ENCODE measurements at places on chromosomes 6 and 20.

- DNase-seq, result no peak
These were observed 157.6 kb downstream of the SH3BGRL2 start for GRCh38 chr6:79788756-79789155.

DNA sequence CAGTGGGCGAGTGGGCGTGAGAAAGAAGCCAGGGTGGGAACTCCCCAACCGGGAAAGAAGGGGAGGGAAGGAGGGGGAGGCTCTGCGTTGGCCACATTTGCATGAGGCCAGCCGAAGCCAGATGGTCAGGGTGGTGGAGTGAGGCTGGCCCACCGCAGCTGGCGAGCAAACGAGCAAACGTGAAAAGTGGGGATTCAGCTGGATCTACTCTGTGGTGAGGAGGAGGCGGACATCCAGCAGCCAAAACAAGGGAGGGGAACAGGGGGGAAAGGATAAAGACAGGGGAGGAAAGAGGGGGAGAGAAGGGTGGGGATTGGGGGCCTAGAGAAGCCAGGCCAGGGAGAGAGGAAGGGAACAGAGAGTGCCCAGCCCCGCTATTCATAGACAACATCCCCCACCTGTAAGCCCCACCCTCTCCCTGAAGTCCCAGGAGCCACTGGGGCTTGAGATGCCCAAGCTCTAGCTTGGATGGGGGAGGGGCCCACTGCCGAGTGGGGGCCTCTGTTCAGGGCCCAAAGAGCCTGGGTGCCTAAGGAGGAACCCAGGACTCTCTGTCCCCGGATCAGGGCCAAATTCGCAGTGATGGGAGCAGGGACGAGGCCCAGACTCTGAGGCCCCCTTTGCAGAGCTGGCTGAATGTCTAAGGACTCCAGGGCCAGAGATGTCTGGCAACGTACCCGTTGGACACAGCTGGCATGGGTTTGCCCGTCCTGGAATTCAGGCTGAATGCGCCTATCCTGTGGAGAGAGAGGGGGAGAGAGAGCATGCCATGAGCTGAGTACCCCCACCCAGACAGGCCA is 45.1 kb downstream of the CPNE5 start:
- DNase-seq, result no peak

GRCh38 chr20:34215711-34216381 is 25.4 kb upstream of the ASIP start:
- DNase-seq, result peak; percentile 87

DNA sequence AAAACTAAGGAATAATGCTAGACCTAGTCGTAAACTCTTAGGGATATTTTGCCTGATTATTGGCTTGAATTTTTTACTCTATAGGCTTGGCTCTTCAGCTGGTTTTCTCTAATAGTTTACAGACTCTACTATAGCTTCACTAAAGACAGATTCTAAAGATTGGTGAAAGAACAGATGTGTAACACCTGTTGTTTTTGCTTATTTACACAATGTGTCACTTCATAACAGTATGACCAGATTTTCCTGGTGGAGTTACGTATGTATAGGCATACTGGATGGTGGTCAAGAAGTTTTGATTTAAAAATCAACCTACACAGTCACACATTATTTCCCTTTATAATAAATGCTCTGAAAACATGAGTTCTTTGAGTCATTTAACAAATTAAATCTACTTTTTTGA is 4.8 kb downstream of the COL19A1 start:
- DNase-seq, result no peak

DNA sequence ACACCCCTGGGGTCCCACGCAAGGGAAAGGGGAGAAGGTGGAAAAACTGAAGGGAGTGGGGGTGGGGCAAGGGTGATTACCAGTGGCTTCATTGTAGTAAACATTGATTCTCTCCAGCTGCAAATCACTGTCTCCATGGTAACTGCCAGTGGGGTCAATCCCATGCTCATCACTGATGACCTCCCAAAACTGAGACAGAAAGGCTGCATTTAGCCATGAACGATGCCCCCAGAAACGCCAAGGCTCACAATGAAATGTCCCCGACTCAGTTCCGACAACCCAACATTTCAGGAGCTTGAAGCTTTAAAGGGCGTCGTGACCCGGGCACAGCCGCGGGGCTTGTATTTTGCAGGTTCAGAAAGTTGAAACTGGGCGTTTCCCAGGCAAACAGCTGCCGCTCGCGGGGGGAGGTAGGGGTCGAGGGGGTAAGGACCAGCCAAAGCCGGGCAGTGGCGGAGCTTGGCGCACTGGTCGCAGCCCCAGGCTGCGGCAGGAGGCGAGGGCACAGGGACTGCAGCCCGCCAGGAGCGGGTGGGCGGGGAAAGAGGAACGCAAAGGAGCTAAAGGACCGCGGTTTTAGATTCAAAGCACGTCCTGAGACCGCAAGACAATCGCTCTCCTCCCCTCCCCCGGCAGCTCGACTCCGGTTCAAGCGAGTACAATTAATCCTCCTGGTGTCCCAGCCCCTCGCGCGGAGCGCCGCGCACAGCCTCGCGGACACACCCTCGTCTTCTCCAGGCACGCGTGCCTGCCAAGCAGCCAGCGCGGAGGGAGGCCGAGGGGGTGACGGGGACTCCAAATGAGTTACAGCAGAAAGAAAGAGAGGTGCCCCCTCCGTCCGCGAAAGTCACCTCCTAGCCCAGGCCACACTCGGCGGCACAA is 731 bp downstream of the TUBB2B start:
- peak; percentile 38 for DNase-seq

DNA sequence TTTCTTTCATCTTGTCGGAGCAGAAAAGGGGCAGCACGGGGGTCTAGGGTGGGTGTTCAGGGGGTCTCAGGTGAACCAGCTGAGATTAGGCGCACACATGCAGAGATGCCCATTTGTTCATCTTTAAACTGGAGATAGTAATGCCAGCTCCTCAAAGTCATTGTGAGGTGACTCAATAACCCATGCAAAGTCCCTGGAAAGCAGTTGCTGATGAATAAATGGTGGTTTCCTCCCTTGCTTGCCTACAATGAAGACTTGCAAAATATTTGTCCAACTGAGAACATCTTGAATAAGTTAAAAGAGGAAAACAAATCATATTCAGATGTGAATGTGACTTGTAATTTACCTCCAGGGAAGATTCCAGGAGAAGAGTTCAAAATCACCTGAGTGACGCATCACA is 206.9 kb downstream of the LY86 start:
- no peak for DNase-seq

DNA sequence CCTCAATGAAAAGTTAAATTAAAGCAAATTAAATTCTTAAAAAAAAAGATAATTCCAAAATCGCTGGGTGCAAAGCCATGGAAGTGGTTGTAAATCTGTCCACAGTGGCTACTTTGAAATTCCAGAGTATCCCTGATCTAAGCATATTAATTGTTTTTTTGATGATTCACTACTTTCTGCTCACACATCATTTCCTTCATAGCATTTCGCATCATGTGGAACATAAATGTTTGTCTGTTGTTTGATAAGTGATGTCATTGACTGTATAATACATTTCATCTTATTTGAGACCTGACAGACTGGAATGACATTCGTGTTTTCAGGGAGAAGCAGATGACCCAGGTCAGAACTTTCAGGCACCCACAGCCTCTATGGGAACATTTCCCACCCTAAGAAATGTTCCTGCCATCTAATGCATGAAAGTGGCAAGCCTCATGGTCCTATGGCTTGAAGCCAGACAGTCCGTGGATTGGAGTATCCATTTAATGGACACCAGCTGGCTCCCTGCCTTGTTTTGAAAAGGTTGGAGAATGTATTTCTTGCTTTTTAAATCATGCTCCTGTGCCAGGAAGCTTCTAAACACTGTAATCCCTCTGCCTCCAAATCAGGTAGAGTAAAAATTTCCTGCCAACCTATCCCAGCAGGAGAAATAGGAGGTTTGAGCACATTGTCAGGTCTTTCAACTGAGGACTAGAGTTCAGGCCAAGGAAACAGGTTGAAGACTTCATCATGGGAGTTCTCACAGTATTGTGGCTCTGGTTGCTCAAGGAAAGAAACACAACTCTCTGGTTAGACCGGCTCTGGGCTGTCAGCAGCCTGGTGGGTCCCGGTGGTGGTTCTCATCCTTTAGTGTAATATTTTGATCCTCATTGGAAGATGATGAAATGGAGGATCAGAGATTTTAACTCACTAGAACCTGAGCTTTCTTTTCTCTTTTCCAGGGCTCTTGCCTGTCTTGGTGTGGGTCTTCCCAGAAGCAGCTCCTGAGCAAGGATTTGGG is 157.9 kb downstream of the SLC24A3 start:
- DNase-seq, result no peak

GRCh38 chr6:119181046-119181445 is 102.6 kb upstream of the FAM184A start:
- no peak for DNase-seq

DNA sequence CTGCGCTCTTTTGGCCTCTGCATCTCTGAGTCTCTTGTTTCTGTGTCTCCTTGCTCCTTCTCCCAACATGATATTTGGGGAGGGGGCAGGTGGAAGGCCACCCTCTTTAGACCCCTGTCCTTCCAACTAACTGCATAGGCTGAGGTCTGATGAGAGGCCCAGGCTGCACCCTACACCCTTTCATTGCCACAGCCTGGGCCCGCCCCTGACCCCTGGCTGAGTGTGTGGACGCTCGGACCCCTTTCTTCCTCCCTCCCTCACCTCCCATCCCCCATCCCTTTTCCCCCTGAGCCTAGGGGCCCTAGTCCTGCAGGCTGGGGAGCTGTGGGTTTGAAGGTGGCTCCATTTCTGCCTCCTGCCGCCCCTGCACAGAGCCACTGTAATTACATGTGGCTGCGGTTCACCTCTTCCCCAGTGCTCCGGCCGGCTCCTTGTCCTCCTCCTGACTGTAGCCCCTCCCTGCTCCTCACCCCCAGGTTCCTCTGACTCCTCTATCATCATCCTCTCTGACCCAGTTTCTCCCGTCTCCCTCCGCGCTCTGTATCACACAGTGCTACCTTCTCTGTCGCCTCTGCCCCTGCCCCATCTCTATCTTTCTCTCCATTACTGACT is 6.8 kb downstream of the MDFI start:
- DNase-seq, result no peak

DNA sequence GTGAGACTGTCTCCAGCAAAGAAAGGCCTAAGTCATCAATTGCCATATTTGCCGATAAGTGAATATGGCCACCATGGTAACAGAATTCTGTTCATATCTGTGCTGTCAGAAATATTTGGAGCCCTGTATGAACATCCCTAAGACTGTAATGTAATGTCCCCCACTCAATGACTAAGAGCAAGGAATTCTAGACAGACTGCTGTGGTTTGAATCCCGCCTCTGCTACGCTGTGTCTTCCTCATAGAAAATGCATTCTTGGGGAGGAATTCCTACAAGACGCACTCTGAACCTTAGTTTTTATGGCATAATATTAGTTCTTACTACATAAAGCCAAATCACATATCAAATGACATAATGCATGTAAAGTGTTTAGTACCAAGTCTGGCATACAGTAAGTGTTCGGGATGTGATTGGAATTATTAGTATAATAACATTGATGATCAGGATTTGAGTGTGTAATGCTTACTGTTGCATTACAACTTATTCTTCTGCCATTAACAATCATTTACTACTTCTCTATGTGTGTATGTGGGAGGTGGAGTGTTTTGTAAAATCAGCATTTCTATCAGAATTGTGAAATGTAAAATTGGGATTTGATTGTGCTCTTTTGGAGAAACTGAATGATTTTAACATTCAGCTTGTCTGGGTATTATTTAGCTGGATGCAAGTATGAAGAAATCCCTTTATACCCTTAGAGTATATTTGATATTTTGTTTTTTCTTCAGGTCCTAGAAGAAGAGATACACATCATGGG is 103.0 kb downstream of the OLIG3 start:
- no peak for DNase-seq

- DNase-seq, result no peak
These were observed 31.2 kb downstream of the PLCG1 start for GRCh38 chr20:41168281-41169161.

GRCh38 chr6:12232821-12233220 is 57.3 kb upstream of the EDN1 start:
- no peak for DNase-seq

- DNase-seq, result no peak
These were observed 1.9 kb downstream of the SYNJ2 start for GRCh38 chr6:157983406-157984119.

- DNase-seq, result no peak
These were observed 24.4 kb downstream of the FOXQ1 start for GRCh38 chr6:1336246-1336843.

DNA sequence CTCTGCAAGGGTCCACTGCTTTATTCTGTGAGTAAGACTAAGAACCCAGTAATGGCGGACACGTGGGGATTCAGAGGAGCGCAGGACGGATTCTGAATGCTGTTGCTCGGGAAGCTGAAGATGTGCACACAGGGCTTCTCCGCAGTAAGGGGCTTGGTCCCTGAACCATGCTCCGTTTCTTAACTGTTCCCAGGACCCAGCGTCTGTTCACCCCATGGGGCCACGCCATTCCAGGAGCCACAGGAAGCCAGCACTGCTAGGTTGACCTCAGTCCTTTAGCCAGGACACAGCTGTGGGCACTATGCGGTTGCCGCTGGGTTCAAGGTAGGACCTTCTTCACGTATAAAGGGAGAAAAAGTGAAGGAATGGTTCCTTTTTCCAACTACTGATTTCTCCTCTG is 59.8 kb downstream of the IRF4 start:
- no peak for DNase-seq

- DNase-seq, result no peak
These were observed 995.3 kb upstream of the FLRT3 start for GRCh38 chr20:15332711-15333160.

- DNase-seq, result no peak
These were observed 41.4 kb downstream of the SCAND1 start for GRCh38 chr20:35912881-35913280.

DNA sequence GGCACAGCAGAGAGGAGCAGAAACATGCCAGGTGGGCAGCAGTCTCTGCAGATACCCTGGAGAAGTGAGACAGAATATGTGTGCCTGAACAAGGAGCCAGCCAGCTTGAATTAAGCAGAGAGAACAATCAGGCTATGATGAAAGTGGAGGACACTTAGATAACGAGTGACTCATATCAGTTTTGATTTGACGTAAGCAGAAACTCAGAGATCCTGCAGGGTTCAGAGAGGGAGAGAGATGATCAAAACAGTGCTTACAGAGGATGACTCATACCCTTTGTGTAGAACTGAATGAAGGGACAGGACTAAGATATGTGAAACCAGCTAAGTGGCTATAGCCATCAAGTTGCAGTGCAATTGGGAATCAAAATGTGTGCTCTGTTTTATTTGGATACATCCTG is 300.7 kb downstream of the TENT5A start:
- DNase-seq, result peak; percentile 35

GRCh38 chr6:33120001-33120400 is 44.2 kb downstream of the HLA-DPB1 start:
- no peak for DNase-seq

GRCh38 chr6:167096991-167097390 is 25.9 kb upstream of the CCR6 start:
- no peak for DNase-seq
